ENCODE measurements at places on chromosomes 1 and 21. TPM values are rescaled to one million over a fixed set of nuclear protein-coding genes. Genes with fewer than 3 reads are reported as not detected.
A peak's percentile ranks its signal among the peaks of the same experiment; 100 is the strongest.

LIX1L gene
- total RNA-seq, result 20.3 TPM

FLG gene
- not detected for total RNA-seq

GRCh38 chr1:153387785-153388184, 3.1 kb downstream of the S100A8 start:
- H3K27me3 ChIP-seq, result peaks cover 7% of the 10 kb centered on the region
- no peak overlapping the region for H3K27ac ChIP-seq
- DNase-seq, result no peak
- H3K36me3 ChIP-seq, result peaks cover 4% of the 10 kb centered on the region

- peaks cover 4% of the 10 kb centered on the region for H3K36me3 ChIP-seq
- DNase-seq, result no peak
- H3K27me3 ChIP-seq, result no peaks in the 10 kb centered on the region
- no peak overlapping the region for H3K4me3 ChIP-seq
- H3K4me1 ChIP-seq, result peaks cover 7% of the 10 kb centered on the region
These were observed 42.3 kb downstream of the DPT start for GRCh38 chr1:168686666-168687065.

DNA sequence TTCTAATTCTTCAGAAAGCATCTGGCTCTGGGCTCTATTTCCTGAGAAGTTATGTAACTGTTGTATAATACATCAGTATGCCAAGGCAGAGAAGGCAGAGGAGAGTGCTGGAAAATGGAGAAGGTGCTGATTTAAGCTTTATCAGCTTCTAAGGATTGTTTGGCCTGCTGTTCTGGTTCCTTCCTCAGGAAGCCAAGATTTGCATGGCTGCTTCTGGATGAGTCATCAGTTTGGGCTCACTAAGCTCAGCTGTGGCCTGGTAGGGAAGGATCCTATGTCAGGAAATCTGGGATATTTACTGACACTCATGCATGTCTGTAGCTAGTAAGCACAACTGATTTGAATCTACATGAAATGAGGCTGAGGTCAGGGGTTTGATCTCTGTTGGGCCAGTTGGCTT, 73.2 kb upstream of the ADGRL4 start:
- H3K4me3 ChIP-seq, result no peak overlapping the region
- no peaks in the 10 kb centered on the region for H3K27me3 ChIP-seq
- H3K36me3 ChIP-seq, result no peaks in the 10 kb centered on the region

DNA sequence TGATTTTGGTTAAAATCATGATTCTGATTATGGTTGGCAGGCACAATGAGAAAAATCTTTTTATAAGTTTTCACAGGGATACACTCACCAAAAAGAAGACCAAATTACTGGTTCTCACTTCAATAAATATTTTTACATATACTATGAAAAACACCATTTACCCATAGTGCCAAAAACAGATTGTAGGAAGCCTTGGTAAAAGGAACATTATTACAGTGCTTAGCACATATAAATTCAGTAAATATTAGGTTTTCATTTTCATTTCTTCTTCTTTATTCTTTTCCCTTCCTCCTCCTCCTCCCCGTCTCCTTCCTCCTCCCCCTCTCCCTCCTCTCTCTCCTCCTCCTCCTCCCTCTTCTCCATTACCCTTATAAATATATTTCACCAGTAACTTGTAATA, 15.8 kb upstream of the SPAG17 start:
- H3K27me3 ChIP-seq, result no peaks in the 10 kb centered on the region
- H3K4me3 ChIP-seq, result no peak overlapping the region
- H3K36me3 ChIP-seq, result no peaks in the 10 kb centered on the region
- DNase-seq, result no peak
- no peak overlapping the region for H3K27ac ChIP-seq

- no peak overlapping the region for H3K27ac ChIP-seq
- H3K36me3 ChIP-seq, result no peaks in the 10 kb centered on the region
- peaks cover 22% of the 10 kb centered on the region for H3K4me1 ChIP-seq
- DNase-seq, result no peak
- no peak overlapping the region for H3K4me3 ChIP-seq
These were observed 82.9 kb downstream of the GALNT2 start for GRCh38 chr1:230149751-230150584.

GRCh38 chr1:62336995-62337705, 17.9 kb upstream of the KANK4 start:
- no peak for DNase-seq
- no peak overlapping the region for H3K4me3 ChIP-seq
- H3K4me1 ChIP-seq, result peaks cover 2% of the 10 kb centered on the region

DNA sequence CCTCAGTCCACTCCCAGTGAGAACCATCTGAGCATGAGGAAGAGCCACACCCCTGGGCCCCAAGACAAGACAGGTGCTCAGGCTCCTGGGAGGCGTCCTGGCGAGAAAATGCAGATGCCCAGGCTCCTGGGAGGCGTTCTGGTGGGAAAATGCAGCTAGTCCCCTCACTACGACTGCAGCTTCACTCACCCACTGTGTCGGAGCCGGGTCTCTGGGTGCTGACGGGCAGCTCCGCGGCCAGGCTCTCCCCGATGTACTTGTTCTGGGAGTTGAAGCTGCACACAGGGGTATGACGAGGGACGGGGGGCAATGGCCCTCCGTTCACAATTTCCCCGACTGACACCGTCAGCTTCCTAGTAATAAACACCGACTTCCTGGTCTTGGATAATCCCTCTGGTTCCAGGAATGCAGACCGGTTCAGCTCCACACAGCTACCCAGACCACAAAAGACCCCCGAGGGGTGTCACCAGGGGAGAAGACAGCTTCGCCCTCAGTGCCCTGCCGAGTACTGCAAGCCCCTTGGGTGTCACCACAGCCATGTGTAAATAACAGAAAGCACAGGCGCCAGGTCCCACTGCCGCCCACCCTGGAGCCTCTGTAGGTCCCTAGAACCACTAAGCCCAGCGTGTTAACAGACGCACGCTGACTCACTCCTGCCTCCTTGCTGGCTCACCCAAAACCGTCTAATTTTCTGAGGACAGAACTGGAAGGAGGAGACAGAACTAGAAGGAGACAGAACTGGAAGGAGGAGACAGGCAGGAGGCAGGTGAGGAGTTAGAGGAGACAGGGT, 19.5 kb downstream of the MCM3AP start:
- H3K27me3 ChIP-seq, result peaks cover 5% of the 10 kb centered on the region
- peak overlapping the region; percentile 17 for H3K27ac ChIP-seq
- no peak for DNase-seq
- no peaks in the 10 kb centered on the region for H3K36me3 ChIP-seq
- H3K4me3 ChIP-seq, result no peak overlapping the region

GRCh38 chr1:186605762-186606350, 74.4 kb downstream of the PTGS2 start:
- no peaks in the 10 kb centered on the region for H3K36me3 ChIP-seq
- peaks cover 1% of the 10 kb centered on the region for H3K27me3 ChIP-seq

GRCh38 chr1:42118125-42118524, 35.1 kb upstream of the GUCA2B start:
- no peak overlapping the region for H3K27ac ChIP-seq
- peaks cover 1% of the 10 kb centered on the region for H3K27me3 ChIP-seq
- no peak for DNase-seq
- H3K36me3 ChIP-seq, result no peaks in the 10 kb centered on the region

DNA sequence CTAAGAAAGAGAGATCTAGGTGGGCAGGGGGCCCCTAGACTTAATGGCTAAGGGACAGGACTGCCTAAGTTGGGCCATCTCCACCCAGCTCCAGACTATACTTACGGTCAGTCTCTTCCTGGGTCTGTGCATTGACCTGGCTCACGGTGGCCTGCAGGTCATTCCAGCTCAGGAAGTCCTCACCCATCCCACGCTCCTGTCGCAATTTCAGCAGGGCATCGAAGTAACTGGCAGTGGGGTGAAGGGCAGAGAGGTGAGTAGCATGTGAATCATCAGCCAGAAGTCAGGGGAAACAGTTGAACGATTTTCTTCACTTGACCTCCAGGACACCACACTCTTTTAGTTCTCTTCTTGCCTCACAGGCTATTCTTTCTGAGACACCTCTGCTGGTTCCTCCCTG, 20.5 kb downstream of the IQGAP3 start:
- peaks cover 4% of the 10 kb centered on the region for H3K36me3 ChIP-seq
- no peak for DNase-seq
- peaks cover 6% of the 10 kb centered on the region for H3K27me3 ChIP-seq
- no peak overlapping the region for H3K4me3 ChIP-seq

All from glutamatergic neuron (in vitro differentiated cells).